ENCODE measurements at places on chromosomes 2 and 18.
A peak's percentile ranks its signal among the peaks of the same experiment; 100 is the strongest.

DNA sequence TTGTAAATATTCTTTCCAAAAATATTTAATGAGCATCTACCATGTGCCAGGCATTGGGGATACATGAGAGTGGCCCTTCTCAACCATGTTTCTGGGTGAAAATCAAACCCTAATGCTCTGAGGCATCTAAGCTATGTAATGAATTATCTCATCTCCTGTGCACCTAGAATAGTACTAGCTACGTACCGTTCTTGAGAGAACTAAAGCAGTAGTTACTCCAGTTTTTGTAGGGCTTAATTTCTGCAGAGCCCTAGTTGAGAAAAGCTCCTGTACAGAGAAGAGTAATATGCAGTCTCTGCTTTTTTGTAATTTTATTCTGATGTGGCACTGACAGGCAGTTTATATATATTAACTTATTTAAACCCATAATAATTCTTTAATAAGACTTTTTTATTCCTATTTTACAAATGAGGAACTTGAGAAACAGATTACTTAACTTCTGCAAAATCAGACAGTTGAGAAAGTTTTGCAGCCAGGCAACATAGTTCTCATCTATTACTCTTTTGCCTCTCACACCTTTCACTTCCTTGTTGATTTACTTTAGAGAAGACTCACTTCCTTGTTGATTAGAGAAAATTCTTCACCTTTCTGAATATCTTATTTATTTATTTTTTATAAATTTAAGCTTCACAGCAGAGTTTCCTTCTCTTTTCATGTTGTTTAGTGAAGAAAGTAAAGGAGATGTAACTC is 3.1 kb downstream of the SPOPL start:
- DNase-seq: no peak

GRCh38 chr18:51614967-51615571 is 417.6 kb upstream of the MEX3C start:
- DNase-seq: no peak

DNA sequence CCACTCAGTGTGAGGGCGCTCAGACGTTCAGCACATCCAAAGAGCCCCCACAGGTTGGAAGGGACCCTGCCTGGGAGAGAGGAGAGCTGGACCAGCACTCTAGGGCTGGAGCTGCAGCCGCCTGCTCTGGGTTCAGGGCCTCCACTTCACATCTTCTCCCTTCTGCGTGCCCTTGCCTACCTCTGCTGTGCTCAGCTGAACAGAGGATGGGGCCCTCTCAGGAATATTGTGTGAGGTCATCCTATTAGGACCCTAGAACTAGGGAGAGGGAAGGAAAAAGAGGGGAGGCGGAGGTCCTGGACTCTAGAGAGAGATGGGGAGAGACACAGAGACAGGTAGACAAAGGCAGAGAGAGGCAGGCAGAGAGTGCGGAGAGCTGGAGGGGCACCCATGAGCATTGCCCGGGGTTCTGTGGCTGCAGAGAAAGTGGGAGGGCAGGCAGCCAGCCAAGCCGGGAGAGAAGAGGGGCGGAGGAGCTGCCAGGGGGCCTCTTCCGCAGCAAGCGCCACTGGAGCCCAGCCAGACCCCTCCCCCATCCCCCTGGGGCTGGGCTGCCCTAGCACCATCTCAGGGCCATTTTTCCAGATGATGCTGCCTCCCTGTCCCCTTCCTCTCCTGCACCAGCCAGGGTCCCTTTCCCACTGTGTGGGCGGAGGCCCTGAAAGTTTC is 8.3 kb upstream of the TNS1 start:
- DNase-seq: no peak

DNA sequence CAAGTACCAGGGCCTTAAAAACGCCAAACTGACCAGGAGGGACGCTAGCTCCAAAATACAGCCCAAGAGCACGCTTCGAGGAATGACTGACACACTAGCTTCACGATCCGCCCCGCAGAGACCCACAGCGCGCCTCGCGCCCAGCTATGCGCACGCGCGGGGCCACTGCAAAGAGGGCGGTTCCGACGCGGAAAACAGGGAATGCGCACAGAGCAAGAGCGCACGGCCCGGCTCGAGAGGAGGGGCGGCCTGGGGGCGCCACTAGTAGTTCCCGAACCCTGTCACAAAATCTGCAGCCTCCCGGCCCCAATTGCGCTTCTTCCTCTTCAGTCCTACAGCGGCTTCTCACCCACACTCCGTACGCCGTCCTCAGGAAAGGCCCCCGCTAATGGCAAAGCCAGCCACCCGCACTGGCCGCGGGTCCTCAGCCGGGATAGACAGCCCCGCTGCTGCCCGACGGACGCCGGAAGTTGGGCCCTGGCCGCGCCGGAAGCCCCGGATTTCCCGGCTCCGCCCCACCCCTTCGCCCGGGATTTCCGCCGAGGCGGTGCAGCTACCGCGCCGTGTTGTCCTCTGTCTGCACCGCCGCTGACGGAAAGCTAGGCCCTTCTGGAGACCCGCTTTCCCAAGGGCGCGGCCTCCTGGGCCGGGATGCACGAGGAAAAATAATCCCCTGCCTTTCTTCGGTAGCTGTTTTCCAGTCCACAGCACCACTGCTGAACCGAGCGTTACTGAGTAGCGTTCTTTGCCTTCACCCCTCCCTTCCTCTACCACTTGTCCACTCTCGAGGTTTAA is at the start of gene HDHD2:
Gene HDHD2 (minus strand): TSS at position 472 of the 795 bp plus-strand sequence. CDS start 14,061 bp downstream, outside the sequence.
- peak; percentile 76 for DNase-seq

DNA sequence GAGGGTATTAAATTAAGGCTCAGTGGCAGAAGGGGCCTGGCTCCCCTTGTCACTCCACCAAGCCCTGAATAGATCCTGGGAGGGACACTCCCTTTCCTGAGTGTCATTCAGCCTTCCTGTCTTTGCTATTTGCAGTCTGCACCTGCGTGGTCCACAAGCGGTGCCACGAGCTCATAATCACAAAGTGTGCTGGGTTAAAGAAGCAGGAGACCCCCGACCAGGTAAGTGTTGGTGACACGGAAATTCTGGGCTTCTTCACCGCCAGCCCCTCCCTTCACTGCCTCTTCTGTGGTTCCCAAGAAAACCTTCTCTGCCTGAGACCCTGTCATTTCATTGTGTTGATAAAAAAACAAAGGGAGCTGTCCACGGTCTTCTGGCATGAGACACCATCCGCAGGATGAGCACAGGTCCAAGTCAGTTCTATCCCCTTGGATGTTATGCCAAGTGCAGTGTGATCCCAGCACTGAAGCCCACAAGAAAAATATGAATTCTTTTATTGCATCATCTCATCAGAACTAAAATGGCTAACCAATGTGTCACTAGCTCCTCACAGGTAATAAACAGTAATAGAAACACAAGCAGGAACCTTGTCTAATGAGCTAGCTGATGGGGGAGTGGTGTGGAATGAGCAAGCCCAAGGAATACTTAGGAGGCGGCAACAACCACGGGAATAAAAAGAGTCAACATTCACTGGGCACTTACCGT is 316.9 kb upstream of the EPAS1 start:
- DNase-seq: no peak

- no peak for DNase-seq
Measured at GRCh38 chr18:62001396-62001795, 108.6 kb upstream of the RNF152 start.

GRCh38 chr18:45046961-45047360 is 366.3 kb downstream of the SETBP1 start:
- no peak for DNase-seq

DNA sequence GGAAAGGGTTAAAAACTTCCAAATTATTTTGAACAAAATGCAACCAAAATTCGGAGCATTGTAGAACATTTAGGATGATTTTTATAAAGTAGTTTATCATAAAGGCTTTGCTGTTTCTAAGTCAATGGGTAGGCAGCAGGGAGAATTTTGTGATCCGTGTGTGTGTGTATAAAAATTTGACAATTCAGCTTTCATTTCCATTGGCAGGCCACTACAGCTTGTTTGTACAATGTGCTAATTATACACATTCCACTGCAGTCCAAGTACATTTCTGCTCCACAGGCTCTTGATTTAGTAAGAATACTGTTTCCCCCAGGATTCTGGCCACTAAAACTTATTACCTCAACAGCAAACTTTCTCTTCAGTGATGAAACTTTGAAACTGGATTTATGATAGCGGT is 71.8 kb upstream of the LTBP1 start:
- DNase-seq: no peak

- peak; percentile 60 for DNase-seq
Measured at GRCh38 chr2:72745679-72746368, 80.0 kb downstream of the EXOC6B start.

DNA sequence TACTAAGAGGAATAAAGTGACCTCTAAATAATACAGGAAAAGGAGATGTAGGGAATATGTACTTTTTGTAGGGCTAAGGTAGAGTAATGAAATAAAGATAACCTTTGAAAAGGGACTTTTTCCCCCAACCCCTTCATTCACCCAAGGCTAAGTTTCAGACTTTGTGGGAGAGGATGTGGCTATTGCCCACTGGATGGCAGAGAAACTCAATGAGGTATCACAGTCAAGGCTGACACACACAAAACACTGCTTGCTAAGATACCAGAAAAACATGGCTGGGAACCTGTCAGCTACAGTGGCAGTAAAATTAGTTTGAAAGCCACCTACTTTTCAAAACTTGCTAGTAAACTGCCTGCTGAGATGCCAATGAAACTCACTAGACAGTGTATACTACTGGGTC is 158.8 kb upstream of the WDSUB1 start:
- no peak for DNase-seq

GRCh38 chr2:172087207-172087779 is 2.0 kb downstream of the DLX1 start:
- no peak for DNase-seq

- DNase-seq: no peak
Measured at GRCh38 chr2:85276571-85277118, 51.1 kb downstream of the TGOLN2 start.

- no peak for DNase-seq
Measured at GRCh38 chr2:79327460-79327859, 167.9 kb upstream of the REG3A start.

GRCh38 chr18:2797951-2798350 is 48.9 kb upstream of the EMILIN2 start:
- no peak for DNase-seq

- DNase-seq: no peak
Measured at GRCh38 chr18:54948350-54948837, 10.9 kb downstream of the CCDC68 start.

GRCh38 chr2:60484133-60484645 is 69.3 kb downstream of the BCL11A start:
- peak; percentile 94 for DNase-seq

DNA sequence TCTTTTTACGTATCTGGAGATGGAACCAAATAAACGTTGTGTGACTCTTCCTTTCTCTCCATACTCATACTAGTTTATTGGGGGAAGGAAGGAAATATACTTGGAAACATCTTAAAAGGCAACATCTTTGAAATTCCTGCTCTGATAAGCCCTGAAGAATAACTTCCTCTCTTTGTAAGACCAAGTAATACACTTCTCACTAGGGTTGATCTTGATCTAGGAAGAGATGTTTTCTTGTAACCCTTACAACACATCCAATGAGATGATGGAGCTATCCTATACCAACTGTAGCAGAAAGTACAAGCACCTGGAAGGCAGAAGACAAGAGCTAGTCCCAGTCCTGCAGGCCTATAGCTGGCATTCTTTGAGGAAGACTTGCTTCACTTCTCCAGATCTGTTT is 2.0 kb downstream of the ANKRD44 start:
- DNase-seq: no peak

DNA sequence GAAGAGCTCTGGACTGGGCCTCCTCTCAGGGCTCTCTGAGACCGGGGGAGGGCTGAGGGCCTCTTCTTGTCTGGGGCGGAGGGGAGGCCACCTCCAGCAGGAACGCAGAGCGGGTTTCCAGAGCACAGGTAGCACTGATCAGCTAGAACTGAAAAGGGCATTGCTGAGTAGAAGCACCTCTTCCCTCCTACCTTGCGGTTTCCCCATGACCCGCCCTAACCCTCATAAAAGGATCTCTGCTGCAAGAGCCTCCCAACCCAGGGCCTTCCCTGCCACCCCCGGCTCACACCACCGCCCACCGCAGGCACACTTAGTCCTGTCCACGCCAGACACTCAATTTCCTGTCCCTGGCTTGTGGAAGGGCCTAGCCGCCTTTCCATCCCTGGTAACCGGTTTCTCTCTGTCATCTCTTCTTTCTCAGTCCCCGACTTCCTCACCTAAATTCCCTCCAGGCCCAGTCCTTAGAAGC is 966 bp downstream of the ADCY3 start:
- DNase-seq: no peak

DNA sequence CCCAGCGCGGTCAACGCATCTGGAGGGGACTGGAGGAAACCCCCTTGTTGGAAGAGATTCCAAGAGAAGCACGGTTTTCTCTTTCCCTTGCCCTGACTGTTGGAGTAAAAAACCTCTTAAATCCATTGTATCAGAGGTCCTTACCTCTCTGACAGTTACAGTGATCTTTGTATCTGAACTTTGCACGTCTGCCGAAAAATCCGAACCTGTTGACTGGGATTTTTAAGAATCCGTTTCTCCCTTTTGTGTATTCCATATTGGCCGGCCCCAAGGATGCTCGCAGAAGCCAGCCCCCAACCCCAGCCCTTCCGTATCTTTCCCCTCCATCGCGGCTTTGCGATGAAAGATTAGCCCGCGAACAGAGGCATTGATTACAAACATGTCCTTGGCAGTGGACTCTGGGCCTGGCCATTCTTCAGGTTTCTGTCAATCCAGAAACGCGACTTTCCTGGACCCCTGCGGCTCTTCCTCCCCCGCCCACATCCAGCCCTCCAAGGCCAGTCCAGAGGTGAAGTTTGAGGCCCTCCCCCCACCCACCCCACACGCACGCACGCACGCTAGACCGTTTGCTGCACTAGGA is 4.6 kb upstream of the DLX1 start:
- no peak for DNase-seq

DNA sequence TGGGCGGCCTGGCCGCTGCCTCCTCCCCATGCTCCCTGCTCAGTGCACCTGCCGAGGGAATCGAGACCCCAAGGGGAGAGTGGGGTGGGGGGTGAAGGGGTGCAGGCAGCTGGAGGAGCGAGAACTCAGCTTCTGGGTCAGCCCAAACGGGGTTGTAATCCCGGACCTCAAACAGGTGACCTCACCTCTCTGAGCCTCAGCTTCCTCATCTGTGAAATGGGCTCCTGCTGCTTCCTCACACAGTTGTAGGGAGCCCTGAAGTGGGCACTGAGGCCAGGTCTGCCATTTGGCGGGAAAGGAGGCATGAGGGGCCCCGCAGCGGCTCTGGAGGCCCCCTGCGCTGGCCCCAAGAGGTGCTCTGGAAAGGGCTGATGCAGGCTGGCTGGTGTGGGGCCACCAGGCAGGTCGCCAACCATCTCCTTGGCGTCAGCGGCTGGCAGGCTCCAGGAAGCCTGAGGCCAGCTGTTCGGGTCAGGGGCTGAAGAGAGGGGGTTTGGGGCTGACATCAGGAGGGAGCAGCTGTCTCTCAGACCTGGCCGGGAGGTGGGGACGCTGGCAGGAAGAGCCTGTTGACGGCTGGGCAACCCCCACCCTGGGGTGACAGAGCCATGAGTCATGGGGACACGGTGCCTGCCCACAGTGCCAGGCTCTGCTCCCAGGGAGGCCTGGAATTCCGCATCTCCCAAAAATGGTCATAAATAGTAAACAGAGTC is 4.9 kb downstream of the KLHL30 start:
- DNase-seq: peak; percentile 46

GRCh38 chr2:137940154-137940553 is 24.1 kb upstream of the HNMT start:
- DNase-seq: no peak
